ENCODE measurements at places on chromosomes 16 and 17.

DNA sequence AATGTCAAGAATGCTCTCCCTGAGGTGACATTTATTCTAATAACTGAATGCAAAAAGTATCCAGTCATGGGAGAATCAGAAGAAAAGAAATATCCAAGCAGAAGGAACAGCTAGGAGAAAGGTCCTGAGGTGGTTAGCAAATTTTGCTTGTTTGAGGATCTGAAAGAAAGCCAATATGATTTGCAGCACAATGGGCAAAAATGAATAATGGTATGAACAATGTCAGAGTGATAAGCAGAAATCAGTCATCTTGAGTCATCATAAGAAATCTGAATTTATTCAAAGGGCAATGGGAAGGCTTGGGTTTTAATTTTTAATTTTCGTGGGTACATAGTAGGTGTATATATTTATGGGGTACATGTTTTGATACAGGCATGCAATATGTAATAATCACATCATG, 68.5 kb downstream of the BRIP1 start:
- DNase-seq = no peak

GRCh38 chr16:16073891-16074881, 124.8 kb downstream of the ABCC1 start:
- peak; percentile 20 for DNase-seq

- no peak for DNase-seq
Observed at GRCh38 chr16:80144191-80144590, 396.6 kb upstream of the DYNLRB2 start.

DNA sequence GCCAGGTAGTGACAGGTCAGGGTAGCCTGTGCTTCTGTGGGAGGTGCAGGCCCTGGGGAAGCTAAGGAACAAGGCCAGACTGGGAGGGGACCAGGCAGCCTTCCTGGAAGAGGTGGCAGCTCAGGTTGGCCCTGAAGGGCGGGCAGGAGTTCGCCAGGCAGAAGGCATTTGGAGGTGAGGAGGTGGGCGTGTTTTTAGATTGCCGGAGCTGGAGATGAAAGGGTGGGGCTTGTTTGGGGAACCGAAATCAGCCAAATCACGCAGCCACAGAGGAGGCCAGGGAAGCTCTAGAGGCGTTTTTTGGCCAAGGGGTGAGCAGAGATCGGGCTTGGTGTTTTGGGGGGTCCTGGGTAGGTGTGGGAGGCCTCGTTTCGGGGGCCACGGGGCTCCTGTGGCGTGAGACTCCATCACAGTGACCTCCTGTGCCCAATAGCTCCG, 7.6 kb downstream of the ADCY7 start:
- DNase-seq = peak; percentile 85

- DNase-seq = no peak
Observed at GRCh38 chr16:26334218-26335111, 642.7 kb downstream of the HS3ST4 start.

DNA sequence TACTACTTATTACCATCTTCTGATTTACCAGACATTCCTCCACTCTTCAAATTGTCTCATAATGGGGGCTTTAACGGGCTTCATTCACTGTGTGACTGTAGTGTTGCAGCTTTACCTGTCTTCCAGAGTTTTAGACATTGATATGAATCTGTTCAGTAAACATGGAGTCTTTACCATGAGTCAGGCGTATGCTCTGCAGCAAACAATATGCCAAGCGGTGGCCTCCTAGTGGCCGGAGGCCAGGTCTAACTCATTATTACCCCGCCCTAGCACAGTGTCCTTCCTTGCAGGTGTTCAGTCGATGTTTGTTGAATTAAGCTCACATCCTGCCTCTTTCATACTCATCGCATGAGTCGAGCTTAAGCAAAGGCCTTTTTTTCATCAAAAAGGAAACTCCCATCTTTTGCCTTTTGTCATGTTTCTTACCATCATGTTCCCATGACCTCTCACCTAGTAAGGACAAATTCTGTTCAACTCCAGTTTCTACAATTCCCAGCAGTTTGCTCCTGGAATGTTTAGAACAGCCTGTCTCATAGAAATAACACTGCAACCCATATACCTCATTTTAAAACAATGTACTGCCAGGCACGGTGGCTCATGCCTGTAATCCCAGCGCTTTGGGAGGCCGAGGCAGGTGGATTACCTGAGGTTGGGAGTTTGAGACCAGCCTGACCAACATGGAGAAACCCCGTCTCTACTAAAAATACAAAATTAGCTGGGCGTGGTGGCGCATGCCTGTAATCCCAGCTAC, 39.4 kb downstream of the TUBD1 start:
- DNase-seq = peak; percentile 95

DNA sequence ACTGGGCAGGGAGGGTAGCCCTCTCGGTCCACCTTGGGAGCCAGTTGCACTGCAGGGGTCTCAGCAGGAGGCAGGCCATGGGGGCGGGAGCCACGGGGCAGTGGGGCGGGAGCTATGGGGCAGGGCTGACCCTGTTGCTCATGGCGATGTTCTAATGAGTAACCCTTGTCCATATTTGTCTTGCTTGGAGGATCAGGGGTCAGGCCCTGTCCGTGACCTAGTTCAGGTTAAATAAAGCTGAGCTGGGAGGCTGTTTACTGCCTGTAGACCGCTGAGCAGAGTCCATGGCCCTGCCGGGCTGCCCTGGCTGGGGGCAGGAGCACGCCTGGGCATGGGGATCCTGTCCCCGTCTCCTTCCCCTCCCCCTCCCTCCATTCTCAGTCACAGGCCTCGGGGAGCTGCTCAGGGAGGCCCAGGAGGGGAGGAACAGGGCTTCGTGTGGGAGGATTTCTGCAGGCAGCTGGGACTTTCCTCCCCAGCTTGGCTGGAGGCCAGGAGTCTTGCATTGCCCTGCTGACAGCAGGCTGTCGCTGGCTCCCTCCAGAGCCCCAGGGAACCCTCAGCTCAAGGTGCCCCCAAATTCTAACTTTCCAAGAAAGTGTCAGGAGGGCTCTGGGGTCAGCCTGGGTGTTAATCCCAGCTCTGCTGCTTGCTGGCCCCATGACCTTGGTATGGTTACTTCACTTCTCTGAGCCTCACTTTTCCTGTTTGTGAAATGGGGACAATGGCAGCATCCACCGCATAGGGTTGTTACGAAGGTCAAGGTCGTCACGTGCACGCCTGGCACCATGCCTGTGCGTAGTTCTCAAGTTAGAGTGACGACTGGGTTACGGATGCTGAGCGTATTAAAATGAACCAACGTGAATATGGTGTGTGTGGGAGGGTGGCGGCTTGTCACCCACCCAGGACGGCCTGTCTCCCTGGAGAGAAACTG, 6.1 kb upstream of the SERPINF2 start:
- DNase-seq = no peak

DNA sequence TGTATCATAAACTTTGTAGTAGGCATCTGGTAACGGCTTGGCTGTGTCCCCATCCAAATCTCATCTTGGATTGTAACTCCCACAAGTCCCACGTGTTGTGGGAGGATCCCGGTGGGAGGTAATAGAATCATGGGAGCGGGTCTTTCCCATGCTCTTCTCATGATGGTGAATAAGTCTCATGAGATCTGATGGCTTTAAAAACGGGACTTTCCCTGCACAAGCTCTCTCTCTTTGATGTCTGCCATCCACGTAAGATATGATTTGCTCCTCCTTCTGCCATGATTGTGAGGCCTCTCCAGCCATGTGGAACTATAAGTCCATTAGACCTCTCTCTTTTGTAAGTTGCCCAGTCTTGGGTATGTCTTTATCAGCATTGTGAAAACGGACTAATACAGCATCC, 248.7 kb downstream of the SNX29 start:
- no peak for DNase-seq

All from OCI-LY7 (cell line).